ENCODE measurements at places on chromosomes 7 and 10.

GRCh38 chr7:112990624-112991023, 96.0 kb downstream of the GPR85 start:
- no peak for DNase-seq

DNA sequence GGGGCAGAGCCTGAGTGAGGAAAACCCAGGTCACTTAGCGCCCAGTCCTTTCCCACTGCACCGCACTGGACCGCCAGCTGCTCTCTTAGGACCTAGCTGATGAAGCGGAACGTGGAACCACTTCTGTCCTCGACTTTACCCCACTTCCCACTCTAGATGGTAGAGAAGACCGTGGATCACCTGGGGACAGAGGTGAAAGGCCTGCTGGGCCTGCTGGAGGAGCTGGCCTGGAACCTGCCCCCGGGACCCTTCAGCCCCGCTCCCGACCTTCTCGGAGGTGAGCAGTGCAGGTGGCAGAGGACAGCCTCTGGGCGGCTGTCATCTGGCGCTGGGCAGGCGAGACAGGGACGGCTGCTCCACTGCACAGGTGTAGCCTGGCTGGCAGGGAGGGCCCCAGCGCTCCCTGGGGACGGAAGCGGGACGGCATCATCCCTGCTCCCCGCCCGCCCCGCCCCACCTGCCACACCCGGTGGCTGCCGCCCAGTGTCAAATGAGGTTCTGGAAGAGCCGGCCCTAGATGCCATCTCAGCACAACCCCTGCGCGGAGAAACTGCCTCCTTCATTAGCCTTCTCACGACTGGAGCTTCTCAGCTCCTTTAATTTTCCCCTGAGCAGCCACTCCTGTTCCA, 11.7 kb downstream of the PLAC9 start:
- DNase-seq, result no peak

DNA sequence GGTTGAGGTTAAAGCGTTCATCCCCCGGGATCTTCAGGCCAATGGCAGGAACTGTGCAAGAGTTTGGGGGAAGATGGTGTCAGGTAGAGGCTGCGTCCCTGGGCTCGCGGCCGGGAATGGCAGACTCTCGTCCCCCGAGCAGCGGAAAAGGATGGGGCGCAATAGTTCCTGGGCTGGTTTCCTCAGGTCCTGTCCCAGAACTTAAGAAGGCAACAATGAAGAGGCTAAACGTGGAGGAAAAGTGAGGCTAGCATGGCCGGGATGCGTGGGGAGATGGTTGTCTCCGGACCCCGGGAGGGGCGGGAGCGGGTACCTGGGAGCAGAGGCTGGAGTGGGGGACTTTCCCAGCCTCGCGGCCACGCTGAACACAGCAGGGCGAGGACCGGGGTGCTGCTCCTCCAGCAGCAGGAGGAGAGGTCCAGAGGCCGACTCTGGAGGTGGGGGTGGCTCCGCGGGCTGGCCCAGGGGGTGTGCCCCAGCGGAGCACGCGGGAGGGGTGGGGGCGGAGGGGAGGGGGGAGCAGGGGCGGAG, 882 bp downstream of the IRF5 start:
- no peak for DNase-seq

GRCh38 chr7:77812290-77812685, 13.7 kb downstream of the PHTF2 start:
- DNase-seq, result no peak
